ENCODE measurements at places on chromosomes 16 and 17.

- DNase-seq = no peak
These were observed 7.9 kb upstream of the MRC2 start for GRCh38 chr17:62619417-62620155.

- DNase-seq = no peak
These were observed 7.8 kb downstream of the PLXDC1 start for GRCh38 chr17:39143552-39144093.

GRCh38 chr16:67111951-67112444, 2.3 kb downstream of the PHAF1 start:
- DNase-seq = no peak

GRCh38 chr17:39402890-39403605, 1.6 kb upstream of the FBXL20 start:
- DNase-seq = no peak

DNA sequence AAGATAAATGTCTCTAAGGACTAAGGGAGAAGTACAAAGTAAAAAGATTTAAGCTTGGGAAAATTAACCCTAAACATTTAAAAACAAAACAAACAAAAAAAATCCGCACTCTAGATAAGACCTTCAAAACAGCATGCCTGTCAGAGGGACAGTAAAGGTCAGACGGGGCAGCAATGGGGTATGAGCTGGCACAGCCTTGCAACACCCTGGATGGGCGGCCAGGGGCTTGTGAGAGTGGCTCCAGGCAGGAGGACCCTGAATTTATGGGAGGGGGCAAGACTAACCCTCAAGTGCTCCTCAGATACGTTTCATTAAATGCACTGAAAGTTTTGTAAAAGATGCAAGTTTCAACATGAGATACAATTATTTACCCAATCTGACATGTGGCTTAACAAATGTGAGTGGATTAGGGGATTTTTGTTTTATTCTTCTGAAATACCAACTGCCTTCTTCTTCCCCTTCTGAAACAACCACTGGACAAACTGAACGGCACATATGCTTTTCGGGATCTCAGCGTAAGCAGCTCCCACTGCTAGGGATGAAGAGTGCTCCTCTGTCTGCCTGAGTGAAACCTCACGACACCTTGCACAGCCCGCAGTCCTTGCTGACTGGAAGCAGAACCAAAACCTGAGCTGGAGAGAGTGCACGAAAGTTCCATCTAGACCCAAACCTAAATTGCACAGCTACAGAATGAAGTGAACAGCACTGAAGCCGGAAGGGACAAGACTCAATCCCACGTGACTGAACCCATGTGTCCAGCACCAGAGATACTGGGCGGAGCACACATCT, 128.4 kb downstream of the ANKRD11 start:
- DNase-seq = no peak

DNA sequence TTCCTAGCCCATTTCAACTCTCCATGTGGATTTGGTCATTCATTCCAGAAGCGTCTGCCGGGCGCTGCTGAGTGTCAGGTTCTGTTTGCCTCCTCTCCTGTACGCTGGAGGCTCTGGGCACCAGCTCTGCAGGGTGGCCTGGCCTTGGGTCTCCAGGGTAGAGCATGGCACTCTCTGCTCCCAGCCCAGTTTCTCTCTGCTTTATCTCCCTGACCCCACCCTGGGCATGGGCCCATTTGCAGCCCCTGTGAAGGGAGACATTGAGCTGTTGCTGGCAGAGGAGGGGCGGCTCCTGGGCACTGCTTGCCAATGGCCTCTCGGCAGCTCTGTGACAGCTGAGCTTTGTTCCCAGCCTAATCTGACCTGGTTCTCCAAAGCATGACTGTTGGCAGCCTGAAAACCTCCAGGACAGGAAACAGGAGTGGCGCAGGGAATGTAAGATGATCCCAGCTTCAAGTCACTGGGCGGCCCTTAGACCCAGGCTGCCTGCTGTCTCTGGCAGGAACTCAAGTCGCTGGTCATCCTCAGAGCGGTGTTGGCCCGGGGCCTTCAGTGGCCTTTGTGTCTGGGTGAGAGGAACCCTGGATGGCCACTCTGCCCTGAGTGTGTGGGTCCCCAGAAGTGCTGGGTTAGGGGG, 146.8 kb downstream of the SEC14L1 start:
- DNase-seq = no peak

DNA sequence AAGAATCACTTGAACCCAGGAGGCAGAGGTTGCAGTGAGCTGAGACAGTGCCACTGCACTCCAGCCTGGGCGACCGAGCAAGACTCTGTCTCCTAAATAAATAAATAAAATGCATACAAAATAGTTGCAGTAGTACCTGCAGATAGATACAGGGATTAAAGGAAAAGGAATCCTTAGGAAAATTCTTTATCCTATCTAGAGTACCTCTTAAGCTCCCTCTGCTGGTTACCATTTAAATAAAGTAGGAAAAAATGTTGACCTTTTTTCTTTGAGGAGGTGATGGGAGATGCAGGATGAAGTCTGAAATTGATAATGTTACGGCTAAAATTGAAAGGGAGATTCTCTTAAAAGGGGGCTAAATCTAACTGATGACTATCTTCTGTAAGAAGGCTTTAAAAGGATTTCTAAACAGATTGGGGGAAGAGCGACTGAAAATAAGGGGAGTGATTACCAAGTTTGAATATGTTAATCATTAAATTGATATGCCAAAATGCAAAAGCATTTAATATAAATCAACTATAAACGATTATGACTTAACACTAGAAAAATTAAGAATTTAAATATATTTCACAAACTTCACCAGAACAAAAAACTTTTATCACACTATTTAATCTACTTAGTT, 29.4 kb downstream of the C16orf87 start:
- DNase-seq = no peak

DNA sequence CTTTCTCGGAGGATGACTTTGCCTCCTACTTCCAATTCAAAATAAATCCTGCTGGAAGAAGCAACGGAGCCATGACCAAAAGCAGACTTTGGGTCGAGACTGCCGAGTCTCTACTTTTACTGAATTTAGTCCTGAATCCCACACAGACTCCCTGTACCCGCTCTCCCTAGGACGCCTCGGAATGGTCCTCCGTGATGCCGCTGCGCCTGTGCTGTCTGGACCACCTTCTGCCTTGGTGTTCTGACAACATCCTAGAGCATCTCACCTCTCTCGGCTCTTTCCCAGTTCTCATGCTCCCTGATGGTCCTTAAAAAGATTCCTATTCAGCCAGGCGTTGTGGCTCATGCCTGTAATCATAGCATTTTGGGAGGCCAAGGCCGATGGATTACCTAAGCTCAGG, 181.1 kb upstream of the HSBP1 start:
- DNase-seq = no peak

DNA sequence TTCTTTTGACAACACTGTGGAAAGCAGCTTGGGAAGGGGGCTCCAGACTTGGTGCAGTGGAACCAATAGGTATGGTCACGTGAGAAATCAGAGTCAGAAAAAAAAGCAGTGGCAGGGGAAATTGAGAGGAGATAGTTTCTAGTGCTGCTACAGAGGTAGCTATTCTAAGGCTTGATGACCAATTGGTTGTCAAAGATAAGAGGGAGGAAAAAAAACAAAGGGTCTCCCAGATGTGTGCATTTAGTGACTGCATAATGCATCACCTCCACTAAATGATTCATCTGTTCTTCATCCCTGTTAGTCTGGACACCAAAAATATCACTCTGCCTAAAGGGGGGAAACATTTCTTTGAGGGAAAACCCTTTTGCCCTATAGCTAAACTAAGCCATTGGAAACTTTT, 56.5 kb downstream of the PIGL start:
- no peak for DNase-seq

DNA sequence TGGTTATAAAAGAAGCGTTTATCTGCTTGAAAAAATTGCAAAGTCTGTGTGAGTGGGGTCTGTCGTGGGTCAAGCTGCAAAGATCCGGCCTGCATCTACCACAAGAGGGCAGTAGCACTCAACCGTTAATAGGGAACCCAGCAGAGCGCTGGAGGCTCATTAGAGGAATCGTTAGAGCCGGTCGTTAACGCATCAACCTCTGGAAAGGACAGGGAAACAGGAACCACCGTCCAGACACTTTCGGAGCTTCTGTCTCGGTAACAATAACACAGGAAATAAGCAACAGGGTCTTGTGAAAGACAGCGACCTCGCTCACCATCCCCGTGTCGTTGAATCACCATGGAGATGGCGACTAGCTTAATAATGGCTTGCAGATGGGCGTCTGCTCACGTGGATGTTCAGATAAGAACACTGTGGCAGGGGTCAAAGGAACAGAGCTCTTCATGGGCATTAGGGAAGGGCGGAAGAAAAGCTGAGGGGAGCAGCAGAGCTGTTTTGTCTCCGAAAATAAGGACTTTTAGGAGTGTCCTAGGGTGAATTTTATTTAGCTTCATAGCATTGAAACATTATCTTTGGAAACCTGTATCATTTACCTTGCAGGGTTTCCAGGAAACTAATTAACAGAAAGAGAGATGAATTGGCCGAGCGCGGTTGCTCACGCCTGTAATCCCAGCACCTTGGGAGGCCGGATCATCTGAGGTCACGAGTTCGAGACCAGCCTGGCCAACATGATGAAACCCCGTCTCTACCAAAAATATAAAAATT, 11.9 kb upstream of the NSRP1 start:
- peak; percentile 40 for DNase-seq

DNA sequence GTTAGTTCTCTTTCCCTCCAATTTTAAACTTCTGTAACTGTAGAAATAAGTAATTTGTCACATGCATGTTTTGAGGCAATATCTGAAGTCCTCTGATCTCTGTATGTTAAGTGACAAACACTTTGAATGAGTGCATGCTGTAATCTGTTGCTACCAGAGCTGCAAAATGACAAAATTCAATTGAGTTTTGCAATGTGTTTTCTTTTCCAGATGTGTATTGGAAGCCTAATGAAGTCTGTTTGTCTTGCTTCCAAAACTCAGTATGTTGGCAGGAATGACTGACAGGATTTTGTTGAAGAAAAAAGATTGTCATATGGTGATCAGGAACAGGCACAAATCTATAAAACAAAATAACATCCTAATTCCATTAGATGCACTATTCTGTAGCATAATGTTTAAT, 561.6 kb upstream of the CDH8 start:
- DNase-seq = no peak

- no peak for DNase-seq
These were observed 302.1 kb downstream of the MAP2K6 start for GRCh38 chr17:69716556-69716955.

- no peak for DNase-seq
These were observed 3.3 kb downstream of the ZNF598 start for GRCh38 chr16:2006317-2006716.

- DNase-seq = no peak
These were observed 31.4 kb upstream of the RPH3AL start for GRCh38 chr17:383771-384621.

DNA sequence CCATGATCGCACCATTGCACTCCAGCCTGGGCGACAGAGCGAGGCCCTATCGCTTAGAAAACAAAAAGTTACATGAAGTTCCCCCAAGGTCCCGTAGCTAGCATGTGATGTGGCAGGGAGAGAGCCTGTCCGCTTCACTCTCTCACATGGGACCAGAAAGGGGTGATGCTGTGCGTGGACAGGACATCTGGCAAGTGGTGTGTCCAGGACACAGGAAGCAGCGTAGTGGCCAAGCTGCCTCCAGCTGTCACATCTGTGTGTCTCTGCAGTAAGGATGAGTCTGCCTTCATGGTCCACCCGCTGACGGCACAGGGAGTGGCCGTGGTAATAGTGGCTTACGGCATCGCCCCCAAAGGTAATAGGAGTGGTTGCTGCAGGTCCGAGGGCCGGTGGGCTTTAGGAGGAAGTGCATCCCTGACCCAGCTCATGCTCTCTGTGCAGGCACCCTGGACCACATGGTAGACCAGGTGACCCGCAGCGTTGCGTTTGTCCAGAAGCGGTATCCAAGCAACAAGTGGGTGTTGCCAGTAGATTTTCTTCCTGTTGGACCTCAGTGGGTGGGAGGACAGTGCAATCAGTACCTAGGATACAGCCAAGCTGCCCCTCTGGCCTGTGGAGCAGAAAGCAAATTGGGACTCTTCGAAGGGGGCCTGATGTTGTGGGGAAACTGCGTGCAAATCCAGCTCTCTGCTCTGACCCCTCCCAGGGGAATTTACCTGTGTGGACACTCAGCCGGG, 9.5 kb upstream of the BIRC5 start:
- DNase-seq = no peak

- DNase-seq = no peak
These were observed 4.3 kb downstream of the KLHL36 start for GRCh38 chr16:84652566-84652965.

DNA sequence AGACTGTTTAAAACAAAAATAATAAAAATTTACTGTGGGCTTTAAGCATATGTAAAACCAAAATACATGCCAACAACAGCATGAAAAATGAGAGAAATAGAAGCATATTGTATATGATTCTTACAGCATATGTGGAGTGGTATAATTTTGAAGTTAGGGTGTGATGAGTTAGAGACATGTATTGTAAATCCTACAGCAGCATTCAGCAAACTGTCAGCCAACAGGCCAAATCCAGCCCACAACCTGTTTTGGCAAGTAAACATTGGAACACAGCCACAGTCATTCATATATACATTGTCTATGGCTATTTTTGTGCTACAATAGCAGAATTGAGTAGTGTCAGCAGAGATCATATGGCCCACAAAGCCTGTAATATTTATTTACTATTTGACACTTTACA, 42.3 kb downstream of the ZNF18 start:
- no peak for DNase-seq

- no peak for DNase-seq
These were observed 9.4 kb upstream of the NUFIP2 start for GRCh38 chr17:29303386-29303785.

- DNase-seq = no peak
These were observed 26.1 kb downstream of the CDH8 start for GRCh38 chr16:62010186-62010585.

GRCh38 chr17:77347544-77347943, 206.8 kb downstream of the SEC14L1 start:
- DNase-seq = no peak

- DNase-seq = no peak
These were observed 76.2 kb downstream of the RAB11FIP4 start for GRCh38 chr17:31467502-31468256.

DNA sequence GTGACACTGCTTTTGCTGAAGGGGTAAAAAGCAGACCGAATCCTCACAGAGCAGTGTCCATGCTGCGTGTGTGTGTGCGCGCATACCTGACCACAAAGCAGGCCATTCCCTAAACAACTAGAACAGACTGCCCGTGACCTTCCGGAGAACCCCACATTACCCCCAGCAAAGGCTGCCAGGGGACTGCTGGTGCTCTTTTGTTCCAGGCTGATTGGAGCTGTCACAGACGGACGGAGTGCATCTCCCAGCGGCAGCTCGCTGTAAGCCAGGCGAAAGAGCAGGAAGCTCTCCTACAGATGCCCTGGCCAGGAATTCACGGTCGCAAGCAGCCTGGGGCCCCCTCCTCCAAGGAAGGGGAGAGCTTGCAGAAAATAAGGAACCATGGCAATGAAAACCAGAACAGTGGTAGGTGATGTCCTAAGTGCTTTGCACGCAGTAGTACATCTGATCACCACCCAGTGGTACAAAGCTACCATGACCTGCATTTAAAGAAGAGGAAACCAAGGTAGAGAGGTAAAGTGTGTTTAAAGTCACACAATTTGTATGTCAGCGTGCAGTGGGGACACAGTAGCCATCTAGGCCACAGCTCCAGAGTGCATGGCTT, 153.4 kb upstream of the DYNLRB2 start:
- DNase-seq = no peak

- DNase-seq = no peak
These were observed 2.3 kb upstream of the NUDT16L1 start for GRCh38 chr16:4690946-4691665.

Data from activated T-helper 1 cell treated with Interleukin-2 at 50 U/mL for 16 hours (primary cell).